ENCODE measurements at places on chromosomes 3 and 15.

DNA sequence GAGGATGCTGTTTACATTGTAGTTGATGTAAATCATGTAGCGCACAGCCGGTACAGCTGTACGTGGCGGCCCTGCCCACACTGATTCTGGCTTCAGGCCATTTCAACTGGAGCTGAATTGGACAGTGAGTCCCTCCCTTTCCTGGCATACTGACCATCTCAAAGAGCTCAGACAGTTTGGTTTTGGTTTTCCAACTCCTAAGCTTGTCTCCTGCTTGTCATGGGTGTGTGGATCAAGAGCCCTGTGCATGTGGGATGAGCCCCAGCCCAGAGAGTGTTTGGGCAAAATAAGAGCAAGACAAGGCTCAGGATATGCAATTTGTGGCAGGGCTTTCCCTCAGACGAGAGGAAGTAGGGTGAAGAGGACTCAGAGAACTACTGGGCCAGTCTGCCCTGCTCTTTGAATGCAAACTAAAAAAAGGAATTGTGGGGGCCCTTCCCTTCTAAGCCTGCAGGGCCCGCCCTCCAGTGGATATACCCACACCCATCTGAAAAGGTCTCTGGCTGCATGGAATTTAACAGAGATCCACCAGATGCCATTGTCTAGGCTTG lies 13.3 kb downstream of the ITGA11 start:
- peak; percentile 89 for DNase-seq

- DNase-seq = peak; percentile 76
Measured at GRCh38 chr15:90001683-90002427, 731 bp downstream of the ZNF710 start.

DNA sequence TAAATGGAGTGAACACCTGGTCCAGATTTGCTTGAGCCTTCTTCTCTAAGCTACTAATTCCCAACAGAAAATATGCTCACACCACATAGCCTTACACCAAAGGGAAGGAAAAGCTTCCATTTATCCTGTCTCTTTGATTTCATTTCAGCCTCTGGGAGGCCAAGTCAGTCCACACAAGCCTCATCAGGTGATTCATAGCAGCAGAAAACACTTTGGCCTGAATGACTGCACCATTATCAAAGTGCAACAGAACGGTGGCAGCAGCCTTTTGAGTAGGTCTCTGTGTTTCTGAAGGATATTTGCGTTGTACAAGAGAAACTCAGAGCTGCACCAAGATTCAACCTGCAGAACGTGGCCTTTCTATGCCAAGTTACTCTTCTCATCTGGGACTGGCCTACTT lies 46.6 kb upstream of the SNRK start:
- no peak for DNase-seq

GRCh38 chr15:41933771-41934170 lies 38.6 kb downstream of the EHD4 start:
- peak; percentile 43 for DNase-seq

DNA sequence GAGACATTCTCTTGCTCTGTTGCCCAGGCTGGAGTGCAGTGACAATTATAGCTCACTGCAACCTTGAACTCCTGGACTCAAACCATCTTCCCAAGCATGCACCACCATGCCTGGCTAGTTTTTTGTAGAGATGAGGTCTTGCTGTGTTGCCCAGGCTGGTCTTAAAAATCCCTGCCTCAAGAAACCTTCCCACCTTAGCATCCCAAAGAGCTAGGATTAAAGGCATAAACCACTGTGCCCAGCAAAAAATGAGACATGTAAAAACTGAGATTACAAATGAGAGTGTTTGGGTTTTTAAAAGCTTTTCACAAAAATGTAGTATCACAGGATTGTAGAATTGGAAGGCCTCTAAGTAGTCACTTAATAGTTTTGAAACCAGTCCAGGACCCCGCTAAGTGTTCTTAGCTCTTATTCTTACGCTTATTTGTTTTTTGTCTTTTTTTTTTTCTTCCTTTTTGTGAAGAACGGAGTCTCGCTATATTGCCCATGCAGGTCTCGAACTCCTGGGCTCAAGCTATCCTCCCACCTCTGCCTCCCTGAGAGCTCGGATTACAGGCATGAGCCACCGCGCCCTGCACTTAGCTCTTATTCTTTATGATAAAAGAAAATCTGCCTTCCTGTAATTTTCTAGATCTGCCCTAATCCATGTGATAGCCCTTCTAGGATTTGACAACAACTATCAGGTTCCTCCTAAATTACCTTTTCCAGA lies 31.5 kb downstream of the KLHL18 start:
- DNase-seq = no peak

GRCh38 chr15:84604826-84605553 lies 4.2 kb downstream of the ZSCAN2 start:
- DNase-seq = no peak

GRCh38 chr3:8769088-8769822 lies at the start of gene OXTR:
OXTR (minus strand) TSS chr3:8769613; CDS start chr3:8768187, 1,426 bp downstream.
- DNase-seq = peak; percentile 52

DNA sequence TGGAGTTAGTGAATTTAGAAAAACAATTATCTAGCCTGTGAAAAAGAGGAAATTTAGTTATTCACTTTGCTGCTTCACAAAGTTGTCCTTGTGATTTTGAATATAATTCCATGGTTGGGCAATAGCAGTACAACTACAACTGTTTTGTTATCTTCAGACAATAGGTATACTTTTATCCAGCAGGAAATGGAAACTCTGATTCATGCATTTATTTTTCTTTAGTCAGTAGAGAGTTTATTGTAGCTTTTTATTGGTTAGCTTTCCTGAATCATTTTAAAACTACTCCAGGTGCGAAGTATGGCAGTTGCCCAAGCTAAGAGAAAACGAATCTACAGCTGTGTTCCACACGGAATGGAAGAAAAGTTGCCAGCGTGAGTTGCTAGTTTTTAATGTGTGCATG lies 80.3 kb downstream of the TM4SF4 start:
- DNase-seq = peak; percentile 49

- DNase-seq = no peak
Measured at GRCh38 chr15:71409541-71409940, 294.3 kb downstream of the THSD4 start.

DNA sequence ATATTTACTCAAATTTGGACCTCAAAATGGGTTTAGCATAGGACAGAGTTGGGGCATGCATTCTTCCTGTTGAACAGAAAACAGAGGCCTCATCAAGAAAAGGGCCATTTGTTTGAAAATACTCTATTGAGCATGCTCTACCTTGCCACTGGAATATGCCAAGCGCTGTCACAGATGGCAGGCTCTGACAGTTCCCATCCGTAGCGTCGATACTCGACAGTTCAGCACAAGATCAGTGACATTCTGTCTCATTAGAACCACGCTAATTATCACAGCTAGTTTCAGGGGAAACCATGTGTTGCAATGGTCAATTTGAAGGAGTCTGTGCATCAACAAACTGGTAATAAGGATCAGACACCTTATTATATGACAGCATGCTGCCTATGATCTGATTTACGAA lies 54.5 kb downstream of the SATB1 start:
- DNase-seq = no peak

DNA sequence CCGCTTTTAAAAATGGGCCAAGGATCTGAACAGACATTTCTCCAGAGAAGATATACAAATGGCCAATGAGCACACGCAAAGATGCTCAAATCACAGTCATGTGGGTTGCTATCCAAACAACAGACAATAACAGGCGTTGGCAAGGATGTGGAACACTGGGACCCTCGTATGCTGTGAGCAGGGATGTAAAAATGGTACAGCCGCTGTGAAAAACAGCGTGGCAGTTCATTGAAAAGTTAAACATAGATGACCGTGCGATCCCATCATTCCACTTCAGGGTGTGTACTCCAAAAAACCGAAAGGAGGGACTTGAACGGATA lies 6.7 kb upstream of the LRRC15 start:
- no peak for DNase-seq

DNA sequence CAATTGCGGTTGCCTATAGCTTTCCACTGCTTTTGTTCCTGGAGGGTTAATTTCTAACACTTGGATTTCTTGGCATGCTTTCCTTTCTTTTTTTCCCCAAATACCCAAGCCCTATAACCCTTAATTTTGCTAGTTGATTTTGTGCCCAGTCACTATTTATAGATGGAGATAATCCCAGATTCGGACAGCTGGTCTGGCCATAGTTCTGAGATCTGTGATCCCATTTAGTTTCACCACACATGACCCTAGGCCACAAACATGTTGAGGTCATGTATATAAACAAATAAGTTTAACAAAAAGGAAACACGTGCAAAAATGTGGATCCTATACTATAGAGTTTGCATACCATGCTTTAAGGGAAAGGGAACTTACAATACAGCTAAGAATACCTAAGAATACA lies 111.4 kb downstream of the ZMAT3 start:
- no peak for DNase-seq

- peak; percentile 98 for DNase-seq
Measured at GRCh38 chr15:51121118-51121517, 26.4 kb upstream of the TNFAIP8L3 start.

DNA sequence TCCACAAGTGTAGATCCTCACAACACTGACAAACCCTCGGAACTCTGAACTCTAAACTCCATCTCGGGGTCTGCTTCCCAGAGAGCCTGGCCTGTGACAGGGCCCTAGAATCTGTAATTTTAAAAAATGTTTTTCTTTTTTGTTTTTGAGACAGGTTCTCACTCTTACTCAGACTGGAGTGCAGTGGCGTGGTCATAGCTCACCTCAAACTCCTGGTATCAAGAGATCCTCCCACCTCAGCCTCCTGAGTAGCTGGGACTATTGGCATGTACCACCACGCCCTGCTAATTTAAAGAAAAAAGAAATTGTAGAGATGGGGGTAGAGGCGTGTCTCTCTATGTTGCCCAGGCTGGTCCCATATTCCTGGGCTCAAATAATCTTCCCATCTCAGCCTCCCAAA lies 26.2 kb downstream of the CRABP1 start:
- no peak for DNase-seq

GRCh38 chr3:16596352-16597032 lies 8.7 kb downstream of the DAZL start:
- no peak for DNase-seq

GRCh38 chr3:185316740-185317412 lies 46.1 kb upstream of the MAP3K13 start:
- peak; percentile 6 for DNase-seq

DNA sequence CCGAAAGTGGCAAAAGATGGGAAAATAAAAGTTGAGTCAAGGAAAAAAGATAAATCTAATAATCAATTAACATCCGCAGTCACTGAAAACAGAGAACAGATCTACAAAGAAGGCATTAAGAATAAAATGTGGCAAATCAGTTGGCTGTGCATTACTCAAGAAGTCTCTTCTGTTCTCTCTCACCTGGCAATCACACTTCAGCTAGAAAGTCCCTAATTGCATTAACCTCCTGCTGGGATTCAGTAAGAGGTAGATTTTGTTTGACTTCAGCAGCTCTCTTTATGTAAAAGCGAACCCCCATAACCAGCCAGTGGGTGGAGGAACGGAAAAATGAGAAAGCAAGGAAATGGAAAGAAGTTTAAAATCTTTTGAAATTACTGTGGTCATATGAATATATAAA lies 94.7 kb upstream of the PLXND1 start:
- DNase-seq = no peak

DNA sequence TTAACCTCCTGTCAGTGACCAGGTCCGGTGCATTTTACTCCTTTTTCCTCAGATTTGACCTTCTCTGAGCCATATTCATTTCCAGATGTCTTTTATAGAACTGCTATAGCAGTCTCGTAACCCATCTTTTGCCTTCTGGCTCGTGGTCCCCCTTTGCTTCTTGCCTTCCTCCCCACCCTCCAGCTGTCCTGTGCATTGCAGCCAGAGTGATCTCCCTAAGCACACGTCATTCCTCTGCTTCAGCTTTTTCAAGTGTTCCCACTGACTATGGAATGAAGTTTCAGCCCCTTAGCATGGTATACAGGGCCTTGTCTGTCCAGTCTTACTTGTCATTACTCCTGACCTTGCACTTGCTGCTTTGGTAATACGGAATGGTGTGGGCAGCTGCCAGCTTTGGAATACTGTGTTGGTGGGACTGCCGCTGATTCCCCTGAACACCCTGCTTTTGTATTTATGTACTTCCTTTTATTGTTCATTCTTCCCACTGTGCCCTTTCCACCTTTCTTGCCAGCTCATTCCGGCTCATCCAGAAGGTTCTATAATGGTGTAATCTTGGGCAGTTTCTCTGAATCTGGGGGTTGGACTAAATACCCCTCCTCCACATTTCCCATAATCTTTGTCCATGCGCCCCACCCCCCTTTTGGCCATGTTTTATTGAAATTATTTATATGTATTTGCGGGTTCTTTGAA lies 38.9 kb downstream of the SLC25A26 start:
- DNase-seq = no peak

DNA sequence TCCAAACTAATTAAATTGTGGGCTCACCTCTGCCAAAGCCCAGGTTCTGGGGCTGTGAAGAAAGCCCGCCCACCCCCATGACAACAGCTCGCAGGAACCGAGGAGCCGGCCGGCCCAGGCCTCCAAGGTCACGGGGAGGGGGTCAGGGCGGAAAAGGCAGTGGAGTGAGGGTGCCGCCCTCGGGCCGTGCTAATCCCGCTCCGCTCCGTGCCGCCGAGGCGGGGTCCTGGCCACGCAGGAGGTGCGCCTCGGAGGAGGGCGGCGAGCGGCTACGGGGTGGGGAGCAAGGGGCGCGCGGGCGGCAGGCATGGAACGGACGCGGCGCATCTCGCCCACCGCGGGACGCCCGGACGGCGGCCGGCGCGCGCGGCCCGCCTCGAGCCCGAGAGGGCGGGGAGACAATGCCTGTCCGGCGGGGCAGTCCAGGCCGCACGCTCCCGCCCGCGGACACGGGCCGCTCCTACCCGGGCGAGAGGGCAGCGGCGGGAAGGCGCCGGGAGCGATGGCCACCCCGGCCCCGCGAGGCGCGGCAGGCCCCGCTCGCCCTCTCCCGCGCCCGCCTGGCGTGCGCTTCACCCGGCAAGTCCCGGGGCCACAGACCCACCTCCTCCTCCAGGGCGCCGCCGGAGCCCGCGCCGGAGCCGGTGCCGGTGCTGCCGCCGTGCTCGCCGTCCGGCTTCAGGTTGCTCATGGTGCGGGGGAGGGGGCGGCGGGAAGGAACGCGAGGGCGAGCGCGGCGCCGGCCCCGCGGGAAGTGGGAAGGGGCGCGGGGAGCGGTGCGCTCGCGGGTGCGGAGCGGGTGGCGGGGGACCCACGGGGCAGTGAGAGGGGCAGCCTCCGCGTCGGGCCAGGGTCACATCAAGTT lies 528 bp downstream of the RBPMS2 start:
- DNase-seq = peak; percentile 50

- no peak for DNase-seq
Measured at GRCh38 chr3:145959457-145960088, 201.4 kb downstream of the PLOD2 start.

DNA sequence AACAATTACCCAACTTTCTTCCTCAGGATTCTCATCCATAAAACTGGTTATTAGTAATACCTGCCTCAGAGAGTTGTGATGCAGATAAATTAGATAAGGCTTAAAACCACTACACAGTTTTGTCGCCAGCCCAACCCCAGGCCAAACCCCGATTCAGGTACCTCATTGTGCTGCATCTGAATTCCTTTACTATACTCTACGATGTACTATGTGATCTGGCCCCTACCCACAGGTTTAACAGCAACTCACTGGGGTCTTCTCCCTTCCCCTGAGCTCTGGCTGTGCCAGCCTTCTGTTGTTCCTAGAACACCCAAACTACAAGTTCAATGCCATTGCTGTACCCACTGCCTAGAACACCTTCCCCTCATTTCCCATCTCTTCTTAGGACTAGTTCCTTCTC lies 64.6 kb downstream of the MYO5A start:
- DNase-seq = no peak

All from MG63 (cell line).